Dermis microvascular lymphatic vessel endothelial cell (primary cell): ENCODE measurements at places on chromosomes 6 and 20.

GRCh38 chr20:38260025-38260377, 534 bp downstream of the KIAA1755 start:
- no peak for DNase-seq

GRCh38 chr20:50321797-50322480, 131.3 kb downstream of the CEBPB start:
- DNase-seq = no peak

- peak; percentile 4 for DNase-seq
Observed at GRCh38 chr6:70375882-70376281, 37.4 kb upstream of the FAM135A start.

GRCh38 chr20:59122566-59122919, 41.1 kb upstream of the ZNF831 start:
- no peak for DNase-seq

GRCh38 chr6:167047554-167047953, 48.4 kb downstream of the CEP43 start:
- DNase-seq = no peak

DNA sequence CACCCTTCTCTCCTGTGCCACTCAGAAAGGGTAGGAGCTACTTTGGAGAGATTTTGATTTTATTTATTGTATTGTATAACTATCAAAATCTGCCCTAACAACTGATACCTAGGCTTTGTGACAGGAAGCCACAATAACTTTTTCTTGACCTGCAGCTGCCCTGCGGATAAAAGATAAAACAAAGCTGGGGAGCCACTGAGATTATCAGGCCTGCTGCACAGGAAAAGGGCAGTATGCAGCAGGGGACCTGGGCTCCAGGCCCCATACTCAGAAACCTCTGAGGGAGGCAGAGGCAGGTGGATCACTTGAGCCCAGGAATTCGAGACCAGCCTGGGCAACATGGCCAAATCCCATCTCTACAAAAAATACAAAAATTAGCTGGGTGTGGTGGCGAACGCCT, 980 bp upstream of the SNX21 start:
- DNase-seq = no peak

DNA sequence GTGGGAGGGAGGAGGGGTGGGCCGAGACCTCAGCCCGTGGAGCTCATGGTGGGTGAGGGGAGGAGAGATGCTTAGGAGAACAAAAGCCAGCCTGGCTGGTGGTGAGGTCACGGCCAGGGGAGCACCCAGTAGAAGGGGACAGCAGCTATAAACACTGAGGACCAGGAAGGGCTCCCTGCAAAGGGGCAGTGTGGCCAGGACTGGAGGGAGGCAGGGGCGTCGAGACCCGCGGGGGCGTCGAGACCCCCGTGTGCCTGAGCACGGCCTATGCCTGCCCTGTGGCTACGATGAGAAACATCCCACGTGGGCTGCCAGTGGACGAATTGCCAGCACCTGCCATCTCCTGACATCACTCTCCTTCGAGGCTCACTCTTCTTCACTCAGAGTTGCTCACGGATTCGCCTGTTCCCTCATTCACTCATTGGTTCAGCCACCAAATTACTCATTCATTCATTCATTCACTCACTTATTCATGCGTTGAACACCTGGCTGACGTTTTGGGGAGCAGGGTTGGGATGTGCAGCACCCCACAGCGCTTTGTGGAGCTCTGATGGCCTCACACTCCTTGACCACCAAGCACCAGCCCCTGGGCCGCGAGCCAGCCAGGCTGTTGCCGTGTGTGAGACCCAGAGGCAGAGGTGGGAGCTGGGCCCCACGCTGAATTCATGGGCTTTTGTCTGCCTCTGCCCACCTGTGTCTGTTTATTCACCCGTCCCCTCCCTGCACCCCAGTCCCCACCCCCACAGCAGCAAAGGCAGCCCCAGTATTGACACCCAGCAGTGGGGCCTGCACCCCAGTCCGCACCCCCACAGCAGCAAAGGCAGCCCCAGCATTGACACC, 61.2 kb upstream of the BHLHE23 start:
- DNase-seq = no peak

DNA sequence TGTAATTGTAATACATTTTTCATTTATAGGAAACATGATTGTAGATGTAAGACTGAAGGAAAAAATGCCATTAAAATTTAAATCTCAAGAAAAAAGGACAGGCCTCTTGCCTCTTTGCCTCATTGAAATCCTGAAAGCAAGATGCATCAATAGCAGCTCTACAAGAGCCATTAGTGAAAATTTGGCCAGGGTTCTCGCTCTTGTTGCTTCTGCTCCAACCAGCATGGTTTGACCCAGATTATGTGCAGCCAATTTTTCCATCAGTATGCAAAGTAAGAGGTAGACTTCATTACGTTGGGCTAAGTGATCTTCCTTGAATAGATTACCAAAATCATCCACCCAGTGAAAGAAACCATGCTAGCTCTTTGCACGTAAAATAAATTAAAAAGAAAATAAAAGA, 106.6 kb downstream of the SGK1 start:
- no peak for DNase-seq

DNA sequence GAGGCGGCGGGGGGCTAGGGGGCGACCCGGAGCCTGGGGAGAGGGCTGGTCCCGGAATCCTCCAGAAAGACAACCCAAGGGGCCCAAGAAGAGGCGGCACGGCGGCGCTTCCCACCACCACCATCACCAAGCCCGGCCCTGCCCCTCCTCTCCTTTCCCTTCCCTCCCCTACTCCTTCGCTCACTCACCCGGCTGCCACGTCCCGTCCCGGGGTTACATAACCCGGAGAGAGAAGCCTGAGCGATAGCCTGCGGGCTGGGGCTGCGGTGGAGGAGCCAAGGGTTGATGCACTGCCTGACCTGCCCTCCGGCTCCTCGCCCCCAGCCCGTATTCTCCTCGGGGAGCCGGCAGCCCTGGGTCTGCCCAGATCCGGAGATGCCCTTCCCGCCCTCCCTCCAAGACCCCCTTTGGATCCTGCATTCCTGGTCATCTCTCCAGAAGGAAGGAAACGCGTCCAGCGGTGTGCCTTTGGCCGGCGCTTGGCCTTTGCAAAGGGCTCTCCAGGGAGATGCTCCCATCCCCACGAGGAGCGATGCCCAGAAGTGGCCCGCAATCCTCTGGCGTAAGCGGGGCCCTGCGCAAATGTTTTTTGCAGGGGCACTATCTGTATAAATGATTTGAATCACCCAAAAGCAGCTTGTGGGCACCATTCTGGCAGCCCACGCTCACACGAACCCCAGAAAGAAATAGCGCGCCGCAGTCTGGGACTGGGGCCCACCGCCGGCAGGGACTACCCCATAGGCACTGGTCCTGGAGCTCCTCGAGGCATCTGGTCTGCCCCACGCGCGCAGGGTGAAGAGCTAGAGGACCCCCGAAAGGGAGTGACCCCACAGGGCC, 4.6 kb upstream of the CPXM1 start:
- DNase-seq = no peak

DNA sequence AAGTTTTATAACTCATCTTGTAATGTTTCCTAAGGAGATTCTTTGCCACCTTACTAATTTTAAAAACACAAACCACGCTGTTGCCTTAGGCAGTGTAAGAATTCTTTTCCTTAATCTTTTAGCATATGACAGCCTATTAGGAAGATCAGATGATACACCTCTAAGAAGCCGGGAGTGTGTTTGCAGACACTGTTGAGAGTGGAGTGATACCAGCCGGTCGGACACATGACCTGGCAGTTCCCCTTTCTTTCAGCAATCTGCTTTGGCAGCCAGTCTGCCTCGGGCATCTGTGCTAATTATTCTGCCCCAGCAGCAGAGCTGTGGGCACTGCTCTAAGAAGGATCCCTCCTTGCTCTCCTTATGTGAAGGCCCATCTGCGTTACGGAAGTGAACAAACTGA, 50.9 kb downstream of the PLCB4 start:
- no peak for DNase-seq

DNA sequence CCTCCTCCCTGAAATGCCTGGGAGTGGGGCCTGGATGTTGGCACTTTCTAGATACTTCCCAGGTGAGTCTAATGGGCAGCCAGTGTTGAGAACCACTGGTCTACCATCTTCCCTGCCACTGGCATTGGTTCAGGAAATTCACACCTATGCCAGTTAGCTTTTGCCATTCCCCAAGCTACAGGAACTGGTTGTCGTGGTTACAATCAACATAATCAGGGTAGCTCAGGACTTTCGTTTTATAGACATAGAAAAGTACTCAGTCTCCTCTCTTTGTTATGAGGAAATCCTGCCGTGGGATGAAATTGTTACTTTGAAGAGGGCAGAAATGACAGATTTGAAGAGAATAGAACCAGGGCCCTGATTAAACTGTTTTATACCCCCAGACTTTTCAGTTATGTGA, 127.9 kb upstream of the FOXO3 start:
- peak; percentile 77 for DNase-seq

GRCh38 chr6:149211046-149211571, 106.4 kb upstream of the TAB2 start:
- DNase-seq = no peak

GRCh38 chr20:22504829-22505377, 79.5 kb downstream of the FOXA2 start:
- no peak for DNase-seq

DNA sequence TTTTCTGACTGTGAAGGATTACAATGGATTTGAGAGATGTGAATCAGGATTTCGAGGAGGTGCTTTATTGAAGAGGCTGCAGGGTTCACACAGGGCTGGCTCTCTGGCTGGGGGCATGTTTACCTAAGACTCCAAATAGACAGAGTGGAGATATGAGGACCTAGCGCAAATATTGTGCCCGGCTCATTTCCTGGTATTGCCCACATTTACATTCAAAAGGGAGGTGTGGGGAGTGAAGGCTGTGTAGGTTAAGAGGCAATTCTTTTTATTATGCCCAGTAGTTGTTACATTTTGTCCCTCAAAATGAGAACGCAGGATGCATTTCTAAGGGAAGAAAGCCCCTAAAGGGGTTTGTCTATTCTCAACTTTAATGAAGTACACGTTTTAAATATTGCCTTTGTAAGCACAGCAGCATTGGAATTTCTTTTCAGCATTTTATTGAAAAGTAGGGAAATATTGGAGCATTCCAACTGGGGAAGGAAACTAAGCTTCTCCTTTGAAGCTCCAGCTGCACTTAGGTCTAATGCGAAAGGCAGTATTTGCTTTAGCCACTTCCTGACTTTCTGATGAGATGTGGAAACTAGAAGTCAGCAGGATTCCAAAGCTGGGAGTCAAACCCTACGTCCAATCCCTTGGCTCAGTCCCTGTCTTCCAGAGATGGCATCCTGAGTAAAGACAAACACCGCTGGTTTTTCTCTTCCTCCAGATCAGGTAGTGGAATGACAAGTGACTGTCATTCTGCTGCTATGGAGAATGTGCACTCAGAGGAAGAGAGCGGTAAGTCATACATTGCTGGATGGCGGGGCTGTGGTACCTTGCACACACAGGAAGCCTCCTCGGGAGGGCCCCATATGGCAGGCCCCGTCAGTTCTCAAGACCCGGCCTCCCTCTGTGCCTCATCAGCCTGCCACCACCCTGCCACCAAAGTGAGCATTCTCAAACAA, 70.7 kb downstream of the MYB start:
- DNase-seq = no peak

DNA sequence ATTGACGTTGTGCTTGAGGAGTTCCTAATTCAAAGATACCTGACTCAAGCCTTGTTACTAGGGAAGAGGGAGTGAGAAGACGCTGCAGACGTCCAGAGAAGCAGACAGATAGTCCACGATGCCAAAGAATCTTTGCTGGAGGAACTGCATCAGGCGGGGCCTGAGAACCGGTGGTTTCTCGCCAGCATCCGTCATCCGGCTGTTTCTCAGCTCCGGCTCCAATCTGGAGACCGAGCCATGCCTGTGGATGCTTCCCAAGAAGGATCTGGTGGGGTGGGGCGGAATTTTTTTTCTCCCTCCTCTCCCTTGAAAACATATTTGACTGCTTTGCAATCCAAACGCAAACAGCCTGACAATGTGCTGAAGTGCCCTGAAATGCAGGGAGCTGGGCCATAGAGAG, 125.8 kb upstream of the SRSF6 start:
- no peak for DNase-seq

- no peak for DNase-seq
Observed at GRCh38 chr6:34412016-34412415, 13.9 kb downstream of the RPS10 start.

GRCh38 chr20:36281785-36282380, 24.3 kb upstream of the DLGAP4 start:
- DNase-seq = no peak

GRCh38 chr6:138885156-138885819, 89.4 kb downstream of the ECT2L start:
- no peak for DNase-seq

DNA sequence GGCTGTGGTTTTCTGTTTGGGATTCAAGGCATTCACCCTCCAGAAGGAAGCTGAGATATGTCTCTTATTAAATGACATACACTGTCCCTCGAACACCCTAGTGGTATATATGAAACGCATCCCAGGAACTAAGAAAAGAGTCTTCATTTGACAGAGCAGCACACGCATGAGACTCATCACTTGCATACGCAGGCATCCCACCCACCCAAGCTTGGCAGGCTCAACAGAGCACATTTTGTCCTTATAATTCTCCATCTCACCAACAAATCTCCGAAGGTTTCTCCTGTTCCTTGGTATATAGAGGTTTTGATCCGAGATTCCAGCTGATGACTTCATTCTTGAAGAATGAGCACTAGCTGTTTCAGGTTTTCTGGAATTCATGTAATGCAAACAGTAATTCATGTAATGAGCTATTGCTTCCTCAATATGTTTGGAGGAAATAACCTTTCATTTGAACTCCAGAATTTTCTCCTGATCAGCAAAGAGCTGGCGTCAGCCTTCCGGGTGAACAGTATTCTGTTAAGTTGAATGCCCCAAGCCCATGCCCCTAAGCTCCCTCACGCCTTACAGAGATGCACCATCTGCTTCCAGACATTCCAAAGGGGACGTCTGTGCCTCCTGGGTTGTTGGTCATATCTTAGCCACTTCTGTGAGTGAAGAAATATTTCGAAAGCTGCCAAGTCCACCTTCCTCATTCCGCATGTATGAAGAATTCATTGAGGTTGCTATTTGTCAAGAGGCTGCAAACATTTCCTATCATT, 66.0 kb upstream of the CDH4 start:
- no peak for DNase-seq

- DNase-seq = peak; percentile 60
Observed at GRCh38 chr20:15236812-15237211, 899.4 kb upstream of the FLRT3 start.

- no peak for DNase-seq
Observed at GRCh38 chr6:82987416-82987815, 78.2 kb downstream of the UBE3D start.

DNA sequence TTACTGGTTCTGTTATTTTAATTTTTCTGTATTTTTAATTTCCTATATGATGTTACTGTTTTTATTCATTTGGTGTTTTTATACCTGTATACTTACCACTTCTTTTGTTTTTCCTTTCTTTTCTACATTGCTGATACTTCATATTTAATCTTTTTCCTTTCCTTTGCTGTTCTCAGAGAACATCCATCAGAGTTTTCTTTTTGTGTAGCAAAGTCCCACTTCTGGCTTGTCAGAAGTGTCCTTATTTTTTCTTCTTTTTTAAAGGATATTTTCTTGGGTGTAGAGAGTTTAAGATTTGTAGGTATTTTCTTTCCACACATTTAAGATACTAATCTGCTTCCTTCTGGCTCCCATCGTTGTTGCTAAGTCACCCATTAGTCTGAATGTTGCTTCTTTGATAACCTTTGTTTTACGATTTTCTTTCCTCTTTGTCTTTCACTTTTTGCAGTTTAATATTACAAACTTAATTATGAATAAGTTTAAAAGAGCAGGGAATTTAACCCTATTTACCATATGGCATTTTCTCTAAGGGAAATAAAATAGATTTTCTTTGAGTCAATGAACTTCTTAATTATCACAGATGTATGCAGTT, 18.5 kb downstream of the CD2AP start:
- no peak for DNase-seq
